Natural killer cell treated with Interleukin-12 subunit alpha and Interleukin-12 subunit beta and Interleukin-15 and Interleukin-18, amount 100 ng/mL, for 72 hours (primary cell): ENCODE measurements at places on chromosomes 13 and 19. TPM values are rescaled to one million over a fixed set of nuclear protein-coding genes. Genes with fewer than 3 reads are reported as not detected.

The LILRB1 gene
- 22.7 TPM for total RNA-seq

The LPAR2 gene
- 35.0 TPM for total RNA-seq

The ACP7 gene
- not detected for total RNA-seq

The CRB3 gene
- total RNA-seq = not detected

The PROSER3 gene
- total RNA-seq = 36.2 TPM

The VSIG10L gene
- total RNA-seq = 2.0 TPM

The LHFPL6 gene
- total RNA-seq = 0.81 TPM

The NLRP7 gene
- 1.2 TPM for total RNA-seq

The HIF3A gene
- not detected for total RNA-seq

The ZSCAN1 gene
- not detected for total RNA-seq

The MBD3L3 gene
- not detected for total RNA-seq

The LYPD3 gene
- total RNA-seq = not detected

The TEX29 gene
- total RNA-seq = 0.67 TPM

The ALKBH7 gene
- 29.2 TPM for total RNA-seq

The FXYD1 gene
- not detected for total RNA-seq

The SPACA4 gene
- not detected for total RNA-seq

The C19orf18 gene
- total RNA-seq = 0.74 TPM

The IL4I1 gene
- total RNA-seq = 15.1 TPM

The FRY gene
- 6.1 TPM for total RNA-seq

The ZNF560 gene
- total RNA-seq = 0.38 TPM

The ZNF726 gene
- total RNA-seq = 14.9 TPM

The PDCD5 gene
- total RNA-seq = 80.9 TPM

The C2CD4C gene
- not detected for total RNA-seq

The ODAD3 gene
- not detected for total RNA-seq

The ZNF610 gene
- 0.74 TPM for total RNA-seq

The NEK5 gene
- not detected for total RNA-seq

The KLK15 gene
- not detected for total RNA-seq

The MCOLN1 gene
- 41.2 TPM for total RNA-seq

The CCL25 gene
- total RNA-seq = 0.71 TPM
